ENCODE measurements at places on chromosomes 5 and 9.

GRCh38 chr5:90201923-90202322 is 207.6 kb downstream of the CETN3 start:
- no peak for DNase-seq

DNA sequence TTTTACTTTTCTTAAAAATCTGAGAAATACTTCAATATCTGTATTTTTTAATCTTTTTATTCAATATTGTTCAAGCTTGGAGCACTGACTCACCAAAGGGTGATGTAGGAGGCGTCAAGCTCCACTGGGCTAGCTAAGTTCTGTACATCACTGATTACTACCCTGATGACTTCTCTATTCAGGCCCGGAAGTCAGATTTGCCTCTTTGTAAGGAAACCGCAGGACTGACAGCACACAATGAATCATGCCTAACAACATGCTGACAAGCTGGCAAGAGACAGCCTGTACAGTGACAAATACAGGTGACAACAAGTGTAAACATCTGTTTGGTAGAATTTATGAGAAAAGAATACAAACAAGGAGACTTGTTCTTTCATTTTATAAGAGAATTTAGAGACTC is 627.9 kb upstream of the RORB start:
- DNase-seq, result no peak

DNA sequence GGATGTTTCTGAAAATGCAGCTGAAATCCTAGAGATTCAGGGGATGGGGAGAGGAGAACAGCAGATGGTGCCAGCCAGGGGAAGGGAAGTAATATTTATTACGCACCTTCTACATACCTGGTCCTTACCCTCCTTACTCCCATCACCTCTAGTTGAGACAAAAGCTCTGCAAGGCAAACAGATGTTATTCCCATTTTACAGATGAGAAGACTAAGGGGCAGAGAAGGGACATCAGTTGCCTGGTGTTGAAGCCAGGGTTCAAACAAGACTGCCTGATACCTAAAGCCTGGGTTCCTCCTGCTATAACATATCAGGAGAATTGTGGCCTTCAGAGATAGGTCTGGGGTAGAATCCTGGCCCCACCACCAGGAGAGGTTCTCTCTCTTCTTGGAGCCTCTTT is 7.3 kb upstream of the BOD1 start:
- no peak for DNase-seq

- no peak for DNase-seq
Observed at GRCh38 chr9:81474125-81474524, 215.2 kb downstream of the TLE1 start.

GRCh38 chr5:86155796-86156195 is 461.9 kb upstream of the COX7C start:
- DNase-seq, result no peak

DNA sequence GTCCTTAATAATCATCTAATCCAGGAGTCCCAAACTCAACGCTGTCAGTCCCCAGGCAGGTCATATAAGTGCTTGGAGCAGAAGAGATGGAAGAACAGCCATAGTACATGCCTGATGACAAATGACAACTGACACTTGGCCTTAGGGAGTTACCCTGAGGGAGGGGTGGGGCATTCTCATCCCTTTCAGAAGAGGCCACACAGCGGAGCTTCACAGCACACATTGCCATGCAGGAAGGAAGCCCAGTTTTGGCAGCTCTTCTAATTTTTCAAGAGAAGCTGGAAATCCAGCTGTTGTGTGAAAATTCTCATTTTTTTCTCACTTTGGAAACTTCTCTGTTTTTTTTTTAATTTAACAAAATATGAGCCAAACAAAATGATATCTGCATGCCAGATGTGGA is 89.0 kb downstream of the ASTN2 start:
- DNase-seq, result no peak

- DNase-seq, result no peak
Observed at GRCh38 chr9:14958989-14959388, 48.8 kb upstream of the FREM1 start.

GRCh38 chr5:92633176-92633575 is 947.8 kb downstream of the NR2F1-AS1 start:
- no peak for DNase-seq

GRCh38 chr5:149640350-149640999 is 59.2 kb downstream of the ARHGEF37 start:
- no peak for DNase-seq

DNA sequence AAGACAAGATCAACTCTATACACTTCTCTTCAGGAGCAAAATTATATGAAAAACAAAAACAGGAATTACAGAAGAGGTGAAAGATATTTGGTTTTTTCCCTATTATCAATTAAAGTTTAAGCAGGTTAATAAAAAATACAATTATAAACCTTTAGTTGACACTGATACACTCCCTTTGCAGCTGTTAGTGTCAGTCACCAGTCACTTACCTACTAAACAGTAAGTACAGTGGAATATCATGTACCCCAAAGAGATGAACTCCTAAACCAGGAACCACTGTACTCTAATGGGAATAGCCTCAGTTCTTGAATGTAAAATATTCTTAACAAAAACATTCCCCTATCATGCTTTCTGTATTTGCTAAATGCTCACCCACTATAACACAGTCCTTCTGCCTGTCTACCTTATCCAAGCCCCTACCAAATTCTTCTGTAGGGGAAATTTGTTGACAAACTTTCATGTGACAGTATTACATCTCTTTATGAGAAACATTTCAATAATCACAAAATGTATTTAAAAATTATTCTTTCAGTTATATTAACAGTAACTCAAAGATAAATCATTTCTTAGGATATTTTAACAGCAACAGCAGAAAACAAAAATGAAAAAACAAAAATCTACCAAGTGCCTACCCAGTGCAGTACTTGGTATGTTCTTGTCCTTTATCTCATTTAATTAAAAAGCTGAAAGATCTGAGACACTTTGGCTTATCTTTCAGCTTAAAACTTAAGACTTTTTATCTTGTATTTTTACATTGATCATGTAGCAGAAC is 212.8 kb downstream of the MLLT3 start:
- DNase-seq, result no peak

DNA sequence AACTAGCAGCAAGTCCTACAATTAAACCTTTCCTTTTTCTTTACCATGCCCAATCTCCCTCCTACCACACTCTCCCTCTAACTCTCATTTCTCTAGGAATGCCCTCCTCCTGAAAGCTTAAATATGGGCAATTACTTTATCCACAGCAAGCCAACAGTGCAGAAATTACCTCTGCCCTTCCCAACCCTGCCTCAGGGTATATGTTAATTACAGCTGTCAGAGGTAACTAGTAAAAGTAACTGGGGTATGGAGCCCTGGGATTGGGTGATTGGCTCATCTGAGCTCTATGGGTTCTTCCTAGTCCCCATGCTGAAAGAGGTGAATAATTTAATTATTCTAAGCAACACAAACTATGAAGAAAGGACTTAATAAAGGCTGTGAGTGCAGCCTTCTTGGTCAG is 478.9 kb upstream of the NMUR2 start:
- no peak for DNase-seq

DNA sequence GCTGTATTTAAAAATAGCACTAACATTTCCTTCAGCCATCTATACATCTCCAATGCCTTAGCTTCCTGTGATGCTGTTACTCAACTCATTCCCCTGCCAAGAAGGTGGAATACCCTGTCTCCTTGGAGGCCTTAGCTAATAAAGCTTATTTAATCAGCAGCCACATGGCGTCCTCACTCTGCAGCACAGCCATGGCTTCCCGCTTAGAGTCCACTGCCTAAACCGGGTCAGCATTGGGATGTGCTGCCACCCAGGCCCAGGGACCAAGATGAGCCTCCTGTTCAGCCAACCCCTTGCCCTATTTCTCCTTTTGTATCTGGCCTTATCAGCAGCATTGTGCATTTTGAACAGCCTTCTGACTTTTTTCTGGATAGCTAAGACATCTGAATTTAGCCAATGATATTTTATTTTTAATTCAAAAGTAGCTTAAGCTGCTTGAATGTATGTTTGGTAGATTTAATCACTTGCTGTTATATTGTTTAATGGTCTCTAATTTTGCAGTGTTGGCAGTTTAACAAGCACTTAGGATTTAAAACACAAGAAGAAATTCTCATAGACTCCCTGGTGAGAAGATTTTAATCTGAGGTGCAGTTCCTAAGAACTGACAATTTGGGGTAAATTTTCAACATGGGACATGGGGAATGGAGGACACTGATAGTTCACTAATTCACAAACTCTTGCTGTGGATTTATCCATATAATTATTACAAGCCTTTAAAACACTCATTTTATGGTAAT is 113.0 kb downstream of the RPS23 start:
- DNase-seq, result no peak

DNA sequence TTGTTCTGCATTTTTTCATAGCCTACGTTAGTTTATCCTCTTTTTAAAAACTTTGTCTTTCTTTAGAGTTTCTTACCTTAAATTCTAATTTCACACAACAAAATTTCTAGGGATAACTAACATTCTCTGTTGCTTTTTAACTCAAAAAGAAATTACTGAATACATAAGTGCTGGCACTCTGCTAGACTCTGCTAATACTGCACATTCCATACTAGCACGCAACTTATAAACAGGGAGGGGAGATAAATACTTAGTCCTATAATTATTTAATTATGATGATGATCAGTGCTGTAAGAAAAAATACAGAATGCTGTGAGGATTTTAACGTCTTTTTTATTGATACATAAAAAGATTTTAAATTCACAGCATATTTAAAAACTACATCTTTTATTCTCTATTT is 25.1 kb downstream of the RNF145 start:
- DNase-seq, result no peak

- no peak for DNase-seq
Observed at GRCh38 chr9:122376796-122377195, 6.0 kb downstream of the PTGS1 start.

- no peak for DNase-seq
Observed at GRCh38 chr5:91281401-91281800, 101.7 kb downstream of the ARRDC3 start.

GRCh38 chr5:122723606-122724352 is 51.1 kb upstream of the SNX2 start:
- DNase-seq, result no peak

DNA sequence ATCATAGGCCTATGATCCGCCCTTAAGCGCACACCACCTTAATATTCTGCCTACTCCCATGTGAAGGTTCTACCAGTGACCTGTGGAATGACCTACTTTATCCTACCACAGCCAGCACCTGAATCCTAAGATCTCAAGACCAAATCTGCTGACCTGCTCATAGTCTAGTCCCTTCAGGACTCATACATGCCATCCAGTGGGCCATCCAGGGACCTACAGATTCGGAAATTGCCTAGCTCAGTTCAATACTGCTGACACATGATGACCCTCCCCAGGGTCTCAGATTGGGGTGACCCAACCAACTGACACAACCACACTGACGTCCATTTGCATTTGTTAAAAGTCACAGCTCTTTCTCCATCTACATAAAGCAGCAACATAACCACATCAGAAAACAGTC is 443.8 kb upstream of the ST8SIA4 start:
- no peak for DNase-seq

GRCh38 chr9:99947395-99947794 is 40.9 kb downstream of the STX17 start:
- DNase-seq, result no peak

DNA sequence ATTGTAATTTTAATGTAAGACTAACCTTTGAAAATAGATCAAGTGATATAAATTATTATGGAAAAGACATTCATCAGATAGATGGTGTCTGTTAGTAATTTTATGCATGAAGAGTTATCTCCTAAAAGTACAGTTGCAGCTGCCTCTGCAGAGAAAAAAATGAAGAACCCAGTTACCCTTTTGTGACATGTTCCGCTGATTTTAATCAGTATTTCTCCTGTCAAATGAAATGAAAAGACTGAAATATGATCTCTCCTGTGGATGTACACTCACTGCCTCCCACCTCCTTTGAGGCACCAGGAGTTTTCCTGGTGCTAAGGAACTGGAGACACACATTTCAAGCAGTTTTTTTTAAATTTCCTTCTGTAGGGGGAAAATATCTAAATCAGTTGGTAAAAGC is 277.4 kb downstream of the KIF4B start:
- DNase-seq, result no peak

- DNase-seq, result no peak
Observed at GRCh38 chr9:134568811-134569210, 72.8 kb upstream of the COL5A1 start.

- DNase-seq, result no peak
Observed at GRCh38 chr5:113068559-113068958, 92.0 kb downstream of the DCP2 start.

- no peak for DNase-seq
Observed at GRCh38 chr5:174106997-174107655, 61.6 kb downstream of the NSG2 start.

DNA sequence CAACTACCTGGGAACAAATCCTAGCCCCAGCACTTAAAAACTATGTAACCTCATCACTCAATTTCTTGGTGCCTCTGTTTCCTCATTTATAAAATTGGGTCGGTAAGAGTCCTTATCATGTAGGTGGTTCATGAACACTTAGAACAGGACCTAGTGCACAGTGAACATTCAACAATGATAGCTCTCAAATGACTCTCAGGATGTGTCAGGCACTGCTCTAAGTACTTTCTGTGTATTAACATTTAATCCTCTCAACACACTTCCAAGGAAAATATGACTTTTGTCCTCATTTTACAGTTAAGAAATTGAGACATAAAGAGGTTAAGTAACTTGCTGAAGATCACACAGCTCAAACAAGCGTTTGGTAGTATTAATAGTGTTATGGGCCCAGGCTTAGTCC is 202.1 kb upstream of the KLF4 start:
- DNase-seq, result no peak

- no peak for DNase-seq
Observed at GRCh38 chr9:93468763-93469456, 15.5 kb upstream of the FAM120AOS start.
